ENCODE measurements at places on chromosomes 12 and 14. TPM values are rescaled to one million over a fixed set of nuclear protein-coding genes. Genes with fewer than 3 reads are reported as not detected.
A peak's percentile ranks its signal among the peaks of the same experiment; 100 is the strongest.

- H3K27ac ChIP-seq: no peak overlapping the region
- DNase-seq: no peak
- H3K36me3 ChIP-seq: no peaks in the 10 kb centered on the region
- H3K4me3 ChIP-seq: no peak overlapping the region
Measured at GRCh38 chr12:90343966-90344365, 611.0 kb downstream of the CCER1 start.

- DNase-seq: no peak
- H3K27ac ChIP-seq: peak overlapping the region; percentile 58
- no peaks in the 10 kb centered on the region for H3K27me3 ChIP-seq
- no peak overlapping the region for H3K4me3 ChIP-seq
Measured at GRCh38 chr14:88045705-88046104, 40.8 kb downstream of the GPR65 start.

DNA sequence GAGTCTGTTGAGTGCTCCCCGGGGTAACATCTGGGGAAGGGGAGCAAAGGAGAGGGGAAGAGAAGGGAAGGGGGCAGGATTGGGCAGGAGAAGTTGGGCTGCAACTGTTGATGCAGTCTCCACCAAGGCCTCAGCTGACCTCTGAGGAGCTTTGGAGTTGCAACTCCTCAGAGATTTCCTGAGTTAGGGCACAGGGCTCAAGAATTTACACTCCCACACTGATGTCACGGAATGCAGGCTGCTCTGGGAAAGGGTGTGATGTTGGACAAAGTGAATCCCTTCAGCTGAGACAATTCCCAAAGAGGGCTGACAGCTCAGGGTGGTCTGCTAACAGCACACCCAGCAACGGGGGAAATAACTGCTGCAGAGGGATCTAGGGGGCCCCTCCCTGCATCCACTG lies 295.6 kb downstream of the PCNX1 start:
- no peaks in the 10 kb centered on the region for H3K4me1 ChIP-seq
- H3K27ac ChIP-seq: no peak overlapping the region
- H3K36me3 ChIP-seq: no peaks in the 10 kb centered on the region
- no peak overlapping the region for H3K4me3 ChIP-seq
- H3K27me3 ChIP-seq: no peaks in the 10 kb centered on the region

GRCh38 chr12:119869720-119870119 lies 7.4 kb downstream of the CIT start:
- no peak for DNase-seq
- no peak overlapping the region for H3K27ac ChIP-seq

GRCh38 chr12:107017042-107017441 lies 30.1 kb upstream of the MTERF2 start:
- H3K4me3 ChIP-seq: no peak overlapping the region
- no peak overlapping the region for H3K27ac ChIP-seq
- no peaks in the 10 kb centered on the region for H3K27me3 ChIP-seq
- no peaks in the 10 kb centered on the region for H3K36me3 ChIP-seq
- no peaks in the 10 kb centered on the region for H3K4me1 ChIP-seq

GRCh38 chr12:554001-554285 lies 94.2 kb downstream of the B4GALNT3 start:
- H3K4me3 ChIP-seq: no peak overlapping the region
- no peak overlapping the region for H3K27ac ChIP-seq
- H3K36me3 ChIP-seq: no peaks in the 10 kb centered on the region
- no peaks in the 10 kb centered on the region for H3K27me3 ChIP-seq

DNA sequence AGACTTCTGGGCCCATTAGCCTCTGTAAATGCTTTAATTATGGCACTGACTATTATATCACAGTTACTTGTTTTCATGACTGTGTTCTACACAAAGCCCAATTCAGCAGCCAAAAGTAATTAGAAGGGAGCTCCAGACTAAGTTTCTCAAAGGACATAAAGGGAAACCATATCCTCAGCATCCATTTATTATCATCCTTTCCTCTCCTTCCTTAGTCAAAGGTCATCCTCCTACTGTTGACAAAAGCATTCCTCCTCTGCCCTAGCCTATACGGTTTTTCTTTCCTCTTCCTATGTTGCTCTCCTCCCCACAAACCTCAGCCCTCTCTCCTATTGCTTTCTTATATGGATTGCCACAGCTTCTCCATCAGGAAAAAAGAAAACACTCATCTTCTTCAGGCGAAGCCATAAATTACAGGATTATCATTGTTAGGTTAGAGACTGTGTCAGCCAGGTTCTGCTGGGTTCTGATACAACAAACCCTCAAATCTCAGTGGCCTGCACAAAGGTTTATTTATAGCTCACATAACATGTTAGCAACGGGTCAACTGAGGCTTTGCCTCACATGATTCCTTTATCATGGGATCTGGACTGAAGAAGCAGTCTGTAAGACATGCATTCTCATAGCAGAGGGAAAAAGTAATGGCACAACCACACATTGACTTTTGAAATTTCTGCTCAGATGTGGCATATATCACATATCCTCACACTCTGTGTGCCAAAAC lies 207.2 kb downstream of the SLC5A8 start:
- H3K27ac ChIP-seq: no peak overlapping the region
- DNase-seq: no peak
- no peaks in the 10 kb centered on the region for H3K4me1 ChIP-seq
- no peak overlapping the region for H3K4me3 ChIP-seq
- no peaks in the 10 kb centered on the region for H3K27me3 ChIP-seq

DNA sequence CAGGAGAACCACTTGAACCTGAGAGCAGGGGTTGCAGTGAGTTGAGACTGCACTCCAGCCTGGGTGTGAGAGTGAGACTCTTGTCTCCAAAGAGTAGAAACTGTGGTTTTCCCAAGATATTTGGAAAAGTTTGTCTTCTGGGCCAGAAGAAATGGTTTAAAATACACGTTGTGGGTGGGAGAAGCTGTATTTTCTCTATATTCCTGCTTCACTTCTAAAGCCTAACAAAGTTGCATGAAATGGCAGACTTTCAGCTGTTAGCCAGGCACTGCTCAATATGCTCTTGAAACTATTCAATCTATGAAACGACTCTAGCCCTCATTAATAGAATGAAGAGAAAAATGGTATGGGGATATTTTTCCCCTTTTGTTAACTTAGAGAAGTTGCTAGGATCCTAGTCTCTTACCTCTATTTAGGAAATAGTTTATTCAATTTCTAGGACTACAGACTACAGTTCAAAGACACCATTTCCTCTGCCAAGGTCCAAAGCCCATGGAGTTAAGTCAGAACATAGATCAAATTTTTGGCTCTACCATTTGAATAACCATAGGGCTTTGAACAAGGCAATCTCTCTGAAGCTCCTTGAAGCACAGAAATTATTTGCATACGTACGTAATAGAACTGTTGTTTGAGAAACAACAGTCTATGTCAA lies 49.3 kb upstream of the OR5AU1 start:
- no peaks in the 10 kb centered on the region for H3K27me3 ChIP-seq
- H3K27ac ChIP-seq: no peak overlapping the region
- DNase-seq: no peak
- peaks cover 48% of the 10 kb centered on the region for H3K36me3 ChIP-seq
- no peak overlapping the region for H3K4me3 ChIP-seq
- peaks cover 4% of the 10 kb centered on the region for H3K4me1 ChIP-seq

- H3K36me3 ChIP-seq: no peaks in the 10 kb centered on the region
- no peaks in the 10 kb centered on the region for H3K4me1 ChIP-seq
- no peak overlapping the region for H3K4me3 ChIP-seq
- H3K27ac ChIP-seq: no peak overlapping the region
- no peaks in the 10 kb centered on the region for H3K27me3 ChIP-seq
Measured at GRCh38 chr12:77599782-77600467, 230.8 kb upstream of the NAV3 start.

DNA sequence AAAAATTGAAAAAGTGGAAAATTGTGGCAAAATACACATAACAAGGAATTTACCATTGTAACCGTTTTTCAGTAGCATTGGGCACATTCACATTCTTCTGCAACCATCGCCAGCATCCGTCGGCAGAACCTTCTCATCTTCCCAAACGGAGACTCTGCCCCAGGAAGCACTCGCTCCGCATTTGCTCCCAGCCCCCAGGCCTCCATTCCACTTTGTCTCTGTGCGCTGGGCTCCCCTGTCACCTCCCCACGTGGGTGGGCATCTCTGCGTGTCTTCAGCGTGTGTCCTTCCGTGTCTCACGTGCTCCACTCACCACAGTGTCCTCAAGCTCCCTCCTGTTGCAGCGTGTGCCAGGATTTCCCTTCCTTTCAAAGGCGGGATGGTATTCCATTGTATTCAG lies 9.9 kb downstream of the GPR132 start:
- no peaks in the 10 kb centered on the region for H3K27me3 ChIP-seq
- H3K36me3 ChIP-seq: no peaks in the 10 kb centered on the region
- DNase-seq: no peak
- H3K27ac ChIP-seq: no peak overlapping the region
- H3K4me3 ChIP-seq: no peak overlapping the region
- peaks cover 23% of the 10 kb centered on the region for H3K4me1 ChIP-seq

GRCh38 chr12:114448618-114448933 lies 42.6 kb upstream of the TBX5 start:
- no peak overlapping the region for H3K27ac ChIP-seq
- DNase-seq: no peak
- no peak overlapping the region for H3K4me3 ChIP-seq
- no peaks in the 10 kb centered on the region for H3K36me3 ChIP-seq
- H3K27me3 ChIP-seq: peaks cover 81% of the 10 kb centered on the region

- no peaks in the 10 kb centered on the region for H3K4me1 ChIP-seq
- H3K36me3 ChIP-seq: no peaks in the 10 kb centered on the region
- no peaks in the 10 kb centered on the region for H3K27me3 ChIP-seq
- DNase-seq: no peak
Measured at GRCh38 chr12:25317553-25317952, 66.8 kb upstream of the KRAS start.

DNA sequence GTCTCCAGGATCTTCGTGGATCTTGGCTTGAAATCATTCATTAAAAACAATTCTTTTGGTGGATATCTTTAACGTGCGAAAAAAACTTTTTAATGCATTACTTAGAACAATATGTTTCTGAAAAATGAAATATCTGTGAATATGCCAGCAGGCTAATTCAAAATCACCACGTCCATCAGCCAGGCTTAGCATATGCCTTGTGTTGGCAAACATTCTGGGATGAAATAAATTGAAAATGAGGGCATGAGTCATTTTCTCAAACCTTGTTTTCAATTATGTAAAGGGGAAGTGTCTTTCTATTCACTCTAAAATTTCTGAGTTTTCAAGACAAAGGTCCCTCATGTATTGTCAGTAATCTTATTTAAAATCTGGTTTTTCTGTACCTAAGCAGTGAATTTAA lies 393.9 kb downstream of the PAWR start:
- no peak for DNase-seq
- H3K4me3 ChIP-seq: no peak overlapping the region
- H3K36me3 ChIP-seq: no peaks in the 10 kb centered on the region
- no peaks in the 10 kb centered on the region for H3K4me1 ChIP-seq

DNA sequence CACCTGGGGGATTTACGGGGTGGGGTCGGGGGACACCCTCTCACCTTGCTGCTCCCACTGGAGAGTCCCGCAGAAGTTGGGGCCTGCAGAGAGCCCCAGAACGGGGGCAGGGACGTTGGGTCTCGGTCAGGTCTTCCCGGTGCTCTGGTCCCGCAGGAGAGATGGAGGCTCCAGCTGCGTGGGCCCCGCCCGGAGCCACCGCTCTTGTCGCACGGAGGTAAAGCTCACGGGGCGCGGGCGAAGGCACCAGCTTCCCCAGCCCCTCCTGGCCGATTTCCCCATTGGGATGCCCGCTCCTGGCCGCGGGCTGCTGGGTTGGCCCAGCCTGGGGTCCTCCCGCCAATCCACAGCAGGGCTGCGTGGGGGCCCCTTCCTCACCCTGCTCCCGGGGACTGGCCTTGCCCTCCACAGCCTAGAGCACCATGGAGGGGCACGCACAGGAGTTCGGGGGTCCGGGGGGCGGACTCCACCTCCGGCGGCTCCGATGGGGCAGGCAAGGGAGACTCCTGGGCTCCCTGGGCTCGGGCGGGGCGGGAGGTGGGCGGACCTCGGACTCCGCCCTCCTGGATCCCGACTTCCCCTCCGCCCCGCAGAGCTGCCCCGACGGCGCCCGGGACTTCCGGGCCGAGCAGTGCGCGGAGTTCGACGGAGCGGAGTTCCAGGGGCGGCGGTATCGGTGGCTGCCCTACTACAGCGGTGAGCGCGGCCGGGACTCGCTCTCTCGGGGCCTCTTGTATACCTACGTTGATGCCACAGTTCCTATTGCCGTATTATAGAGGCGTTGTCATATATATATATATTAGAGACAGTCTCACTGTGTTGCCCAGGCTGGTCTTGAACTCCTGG lies 8.4 kb downstream of the PAPLN start:
- H3K4me1 ChIP-seq: peaks cover 30% of the 10 kb centered on the region
- no peaks in the 10 kb centered on the region for H3K27me3 ChIP-seq
- DNase-seq: peak; percentile 88
- no peaks in the 10 kb centered on the region for H3K36me3 ChIP-seq

- H3K4me1 ChIP-seq: no peaks in the 10 kb centered on the region
- no peaks in the 10 kb centered on the region for H3K36me3 ChIP-seq
- DNase-seq: peak; percentile 8
Measured at GRCh38 chr12:117583677-117584225, 222.3 kb upstream of the NOS1 start.

DNA sequence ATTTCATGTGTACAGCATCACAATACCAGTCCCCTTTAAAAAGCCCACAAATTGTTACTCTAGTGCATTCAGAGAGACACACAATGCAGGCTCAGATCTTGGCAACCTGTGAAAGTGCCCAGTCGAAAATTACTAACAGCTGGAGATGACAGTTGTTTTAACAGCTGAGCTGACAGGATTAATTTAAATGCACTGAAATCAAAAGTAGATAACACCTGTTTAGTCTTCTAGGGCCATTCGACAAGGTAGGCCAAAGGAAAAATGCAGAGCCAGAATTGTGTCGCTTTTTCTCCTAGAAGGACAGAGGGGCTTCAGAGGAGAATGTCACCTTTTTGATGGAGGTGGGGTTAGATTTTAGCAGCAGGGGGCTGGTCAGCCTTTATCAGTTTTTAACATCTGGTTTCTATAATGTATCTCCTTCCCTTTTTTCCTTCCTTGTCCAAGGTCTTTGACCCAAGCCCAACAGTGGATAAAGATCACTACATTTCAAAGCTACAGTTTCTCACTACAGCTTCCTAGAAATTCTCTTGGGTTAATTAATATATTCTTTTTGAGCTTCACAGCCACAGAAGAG lies 139.1 kb downstream of the SOX5 start:
- H3K4me1 ChIP-seq: no peaks in the 10 kb centered on the region
- H3K4me3 ChIP-seq: no peak overlapping the region
- no peak overlapping the region for H3K27ac ChIP-seq
- H3K27me3 ChIP-seq: no peaks in the 10 kb centered on the region

Gene GRIP1
- total RNA-seq: 5.2 TPM

Gene TSHR
- not detected for total RNA-seq

Gene SLC5A8
- total RNA-seq: 2.8 TPM

Gene LLPH
- total RNA-seq: 17.1 TPM

Gene NANOG
- total RNA-seq: not detected

Gene TAS2R19
- total RNA-seq: 3.2 TPM

Gene SMAGP
- total RNA-seq: 34.2 TPM

Gene CFL2
- 56.5 TPM for total RNA-seq

Gene PLXNC1
- 15.7 TPM for total RNA-seq

Gene PRR4
- total RNA-seq: 1.7 TPM

Gene ZFHX2
- total RNA-seq: 2.3 TPM

Gene NOXRED1
- 0.55 TPM for total RNA-seq

Gene FIGNL2
- 1.5 TPM for total RNA-seq

All from upper lobe of right lung (tissue), 1 donor.